ENCODE measurements at places on chromosomes 6 and 20.

DNA sequence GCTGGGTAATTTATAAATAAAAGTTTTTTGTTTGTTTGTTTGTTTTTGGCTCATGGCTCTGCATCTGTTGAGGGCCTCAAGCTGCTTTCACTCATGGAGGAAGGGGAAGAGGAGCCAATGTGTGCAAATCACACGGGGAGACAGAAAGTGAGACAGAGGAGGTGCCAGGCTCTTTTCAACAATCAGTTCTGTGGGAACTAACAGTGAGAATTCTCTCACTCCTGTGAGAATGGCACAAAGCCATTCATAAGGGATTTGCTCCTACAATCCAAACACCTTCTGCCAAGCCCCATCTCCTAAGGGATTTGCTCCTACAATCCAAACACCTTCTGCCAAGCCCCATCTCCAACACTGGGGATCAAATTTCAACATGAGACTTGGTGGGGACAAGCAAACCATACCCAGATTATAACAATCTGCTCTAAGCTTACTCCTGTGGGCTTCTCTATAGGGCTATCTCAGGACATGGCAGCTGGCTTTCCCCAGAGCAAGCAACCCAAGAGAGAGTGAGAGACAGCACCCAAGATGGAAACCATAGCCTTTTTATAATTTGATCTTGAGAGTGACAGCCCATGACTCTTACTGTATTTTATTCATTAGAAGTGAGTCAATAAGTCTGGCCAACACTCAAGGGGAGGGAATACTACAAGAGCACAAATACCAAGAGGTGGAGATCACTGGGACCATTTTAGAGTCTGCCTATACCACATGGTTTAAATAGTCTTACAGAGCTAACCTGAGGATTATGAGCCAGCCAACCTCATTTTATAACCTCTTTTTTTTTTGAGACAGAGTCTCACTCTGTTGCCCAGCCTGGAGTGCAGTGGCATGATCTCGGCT lies 22.8 kb upstream of the LRRC1 start:
- no peak for DNase-seq

DNA sequence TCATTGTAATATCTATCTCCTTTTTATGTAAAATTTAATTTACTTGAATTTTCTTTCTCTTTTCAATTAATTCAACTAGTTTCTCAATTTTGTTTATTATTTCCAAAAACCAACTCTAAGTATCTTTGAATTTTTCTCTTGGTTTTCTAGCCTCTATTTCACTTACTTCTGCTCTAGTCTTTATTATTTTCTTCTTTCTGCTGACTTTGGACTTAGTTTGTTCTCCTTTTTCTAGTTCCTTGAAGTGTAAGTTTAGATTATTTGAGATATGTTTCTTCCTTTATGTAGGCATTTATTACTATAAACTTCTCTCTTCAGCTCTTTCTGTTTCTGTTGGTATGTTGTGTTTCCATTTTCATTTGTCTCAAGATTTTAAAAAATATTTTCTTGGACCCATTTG lies 70.8 kb downstream of the TNFAIP3 start:
- DNase-seq = no peak

DNA sequence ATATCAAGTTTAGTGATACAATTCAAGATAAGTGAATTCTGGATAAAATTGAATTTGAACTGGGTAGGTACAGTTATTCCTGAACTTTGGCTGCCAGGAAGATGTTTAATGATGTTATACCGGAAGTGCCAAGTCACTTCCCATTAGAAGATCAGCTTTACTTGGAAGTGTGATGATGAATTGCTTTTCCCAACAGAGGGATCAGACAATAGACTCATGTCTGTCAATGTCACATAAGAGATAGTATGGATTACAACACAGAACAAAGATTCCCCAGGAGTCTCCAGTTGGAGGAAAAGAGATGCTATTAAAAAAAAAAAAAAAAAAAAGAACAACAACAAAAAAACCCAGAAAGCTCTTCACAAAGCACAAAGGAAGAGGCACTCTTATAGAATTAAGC lies 497.9 kb upstream of the EPHA7 start:
- no peak for DNase-seq

DNA sequence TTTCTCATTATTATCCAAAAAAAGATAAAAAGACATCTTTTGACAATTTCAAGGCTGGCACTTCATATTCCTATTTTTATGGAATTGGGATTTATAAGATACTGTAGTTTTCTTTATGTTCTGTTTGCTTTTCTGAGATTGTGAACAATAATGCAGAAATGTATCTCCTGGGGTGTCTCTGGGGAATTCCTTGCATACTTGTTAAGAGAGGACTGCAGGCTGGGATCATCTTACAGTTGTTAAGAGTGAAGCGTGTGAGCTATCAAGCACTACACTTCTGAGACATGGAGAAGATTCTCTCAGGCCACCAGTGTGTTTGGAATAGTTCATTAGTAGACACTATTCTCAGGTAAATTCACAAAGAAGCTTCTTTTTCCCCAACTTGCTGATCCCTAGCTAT lies 963.3 kb upstream of the GJE1 start:
- DNase-seq = no peak

DNA sequence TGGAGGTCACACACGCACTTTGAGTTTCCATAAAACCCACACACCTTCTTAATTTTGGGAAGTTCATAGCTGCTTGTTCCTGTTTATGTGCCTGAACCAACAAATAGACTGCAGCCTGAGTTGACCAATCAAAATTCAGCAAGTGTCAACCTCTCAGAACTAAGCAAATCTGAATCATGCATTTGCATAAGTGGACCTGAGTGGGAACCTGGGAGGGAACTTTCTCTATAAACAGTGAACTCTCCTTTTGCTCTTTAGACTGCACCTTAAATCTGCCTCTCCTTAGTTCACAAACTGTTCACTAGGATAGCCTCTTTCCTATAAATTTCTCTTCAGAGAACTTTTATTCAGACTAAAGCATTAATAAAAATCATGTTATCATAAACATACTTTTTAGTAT lies 37.9 kb downstream of the SLC17A1 start:
- DNase-seq = no peak

GRCh38 chr6:31169123-31169857 lies 1.2 kb downstream of the POU5F1 start:
- no peak for DNase-seq

DNA sequence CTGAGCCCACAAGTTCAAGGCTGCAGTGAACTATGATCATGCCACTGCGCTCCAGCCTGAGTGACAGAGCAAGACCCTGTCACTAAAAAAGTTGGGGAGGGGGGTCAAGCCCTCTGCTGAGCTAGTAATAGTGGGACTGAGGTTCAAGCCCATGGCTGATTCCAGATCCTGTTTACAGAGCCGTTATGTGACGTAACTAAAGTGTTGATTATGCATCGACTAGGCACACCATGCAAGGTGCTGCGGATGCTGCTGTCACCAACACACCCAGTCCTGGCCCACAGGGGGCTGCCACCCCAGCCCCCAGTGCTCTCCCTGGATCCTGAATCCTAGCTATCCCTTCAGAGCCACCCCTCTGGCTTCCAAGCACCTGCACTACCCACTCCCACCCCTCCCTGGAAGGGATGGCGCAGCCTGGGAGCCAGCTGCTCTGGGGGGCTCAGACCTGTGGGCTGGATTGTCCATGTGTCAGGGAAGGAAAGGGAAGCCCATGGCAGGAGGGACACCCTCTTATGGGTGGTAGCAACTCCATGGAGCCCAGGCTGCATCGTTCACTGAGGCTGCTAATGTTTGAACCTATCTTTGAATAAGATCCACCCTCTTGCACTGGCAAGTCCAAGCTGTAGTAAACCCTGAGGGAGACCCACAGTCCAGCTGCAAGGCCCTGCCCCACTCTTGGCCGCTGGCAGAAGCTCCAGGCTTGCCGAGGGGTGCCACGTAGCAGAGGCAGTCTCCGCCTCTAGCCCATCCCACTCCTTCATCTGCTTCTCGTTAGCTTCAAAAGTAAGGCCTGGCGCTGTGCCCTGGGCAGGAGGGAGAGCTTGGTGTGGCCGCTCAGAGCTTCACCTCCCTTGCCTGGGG lies 95.0 kb downstream of the SNX5 start:
- no peak for DNase-seq

DNA sequence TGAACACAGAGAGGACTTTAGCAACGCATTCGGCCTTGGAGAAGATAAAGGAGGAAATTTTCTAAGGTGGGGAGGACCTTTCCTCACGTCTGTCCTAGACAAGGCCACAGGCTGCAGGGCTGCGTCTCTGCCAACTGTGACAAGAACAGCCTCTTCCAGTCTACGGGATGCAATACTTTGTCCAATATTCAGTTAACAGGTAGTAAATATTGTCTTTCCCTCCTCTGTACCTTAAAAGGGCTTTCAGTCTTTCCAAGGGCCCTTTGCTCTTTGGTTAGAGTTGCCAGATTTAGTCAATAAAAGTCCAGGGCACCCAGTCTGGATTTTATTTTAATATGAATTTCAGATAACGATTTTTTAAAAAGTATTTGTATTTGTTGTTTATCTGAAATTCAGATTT lies 78.2 kb downstream of the ELOVL4 start:
- DNase-seq = no peak

Measured in stimulated activated CD4-positive, alpha-beta T cell treated with anti-CD3 and anti-CD28 coated beads, Interleukin-4, amount 100 ng/mL, for 48 hours (primary cell).